ENCODE measurements at places on chromosomes 7 and 10.

DNA sequence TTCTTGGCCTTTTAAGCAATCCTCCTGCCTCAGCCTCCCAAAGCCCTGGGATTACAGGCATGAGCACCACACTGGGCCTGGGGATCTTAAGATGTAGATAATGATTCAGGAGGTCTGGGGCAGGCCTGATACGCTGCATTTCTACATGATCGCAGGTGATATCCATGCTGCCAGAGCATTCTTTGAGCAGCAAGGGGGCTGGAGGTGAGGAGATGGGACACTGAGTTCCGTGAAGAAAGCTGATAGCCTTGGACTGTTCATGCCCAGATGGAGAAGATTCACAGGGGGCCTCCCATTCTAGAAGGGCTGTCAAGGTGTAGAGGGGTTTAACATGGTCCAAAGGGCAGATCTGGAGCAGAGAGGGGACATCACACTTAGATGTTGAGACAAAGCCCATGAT is 480.3 kb downstream of the RPS24 start:
- no peak for DNase-seq

GRCh38 chr7:99504603-99505323 is at the start of gene ZKSCAN5:
Gene ZKSCAN5, plus strand, starts transcription at chr7:99504662. Its CDS starts 1,383 bp downstream, at chr7:99506045.
- DNase-seq: peak; percentile 93

- DNase-seq: no peak
Measured at GRCh38 chr10:97018251-97019212, 167.2 kb downstream of the SLIT1 start.

DNA sequence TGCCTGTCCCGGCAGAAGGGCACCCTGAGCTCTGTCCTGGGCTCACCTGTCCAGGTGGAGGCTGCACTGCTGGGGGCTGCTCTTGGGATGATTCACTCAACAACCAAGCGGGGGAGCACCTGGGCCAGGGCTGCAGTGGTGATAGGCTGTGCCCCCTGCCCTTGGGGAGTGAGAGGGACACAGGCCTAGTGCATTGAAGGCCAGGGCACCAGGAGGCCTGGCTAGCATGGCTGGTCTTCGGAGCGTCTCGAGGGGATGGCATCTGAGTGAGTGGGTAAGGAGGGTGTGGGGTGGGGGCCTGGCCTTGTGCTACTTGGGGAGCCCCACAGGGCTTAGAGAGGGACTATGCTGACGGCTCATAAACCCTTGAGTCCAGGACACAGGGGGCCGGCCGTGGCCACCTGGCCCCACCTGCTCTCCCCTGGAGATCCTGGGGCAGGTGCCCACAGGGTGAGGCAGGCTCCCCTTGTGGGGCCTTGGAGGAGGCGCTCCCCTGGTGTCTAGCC is 3.1 kb downstream of the PWWP2B start:
- no peak for DNase-seq

GRCh38 chr10:45532480-45532879 is 140.1 kb downstream of the ZFAND4 start:
- DNase-seq: no peak
